ENCODE measurements at places on chromosomes 11 and 22.

DNA sequence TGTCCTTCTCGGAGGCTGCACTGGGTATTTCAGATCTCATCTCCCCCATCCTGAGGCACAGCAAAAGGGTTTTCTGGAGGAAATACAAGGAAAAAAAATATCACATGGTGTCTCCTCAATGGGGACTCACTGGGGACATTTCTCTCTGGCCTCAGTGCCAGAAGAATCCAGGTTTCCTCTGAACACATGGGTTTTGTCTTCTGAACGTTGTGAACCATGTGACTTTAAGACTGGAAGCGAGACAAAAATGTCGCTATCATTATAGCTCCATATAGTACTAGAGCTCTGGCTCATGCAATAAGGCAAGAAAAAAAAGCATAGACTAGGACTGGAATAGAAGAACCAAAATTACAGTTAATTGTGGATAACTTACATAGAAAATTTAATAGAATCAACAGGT is 44.9 kb upstream of the RFPL3 start:
- DNase-seq = no peak

DNA sequence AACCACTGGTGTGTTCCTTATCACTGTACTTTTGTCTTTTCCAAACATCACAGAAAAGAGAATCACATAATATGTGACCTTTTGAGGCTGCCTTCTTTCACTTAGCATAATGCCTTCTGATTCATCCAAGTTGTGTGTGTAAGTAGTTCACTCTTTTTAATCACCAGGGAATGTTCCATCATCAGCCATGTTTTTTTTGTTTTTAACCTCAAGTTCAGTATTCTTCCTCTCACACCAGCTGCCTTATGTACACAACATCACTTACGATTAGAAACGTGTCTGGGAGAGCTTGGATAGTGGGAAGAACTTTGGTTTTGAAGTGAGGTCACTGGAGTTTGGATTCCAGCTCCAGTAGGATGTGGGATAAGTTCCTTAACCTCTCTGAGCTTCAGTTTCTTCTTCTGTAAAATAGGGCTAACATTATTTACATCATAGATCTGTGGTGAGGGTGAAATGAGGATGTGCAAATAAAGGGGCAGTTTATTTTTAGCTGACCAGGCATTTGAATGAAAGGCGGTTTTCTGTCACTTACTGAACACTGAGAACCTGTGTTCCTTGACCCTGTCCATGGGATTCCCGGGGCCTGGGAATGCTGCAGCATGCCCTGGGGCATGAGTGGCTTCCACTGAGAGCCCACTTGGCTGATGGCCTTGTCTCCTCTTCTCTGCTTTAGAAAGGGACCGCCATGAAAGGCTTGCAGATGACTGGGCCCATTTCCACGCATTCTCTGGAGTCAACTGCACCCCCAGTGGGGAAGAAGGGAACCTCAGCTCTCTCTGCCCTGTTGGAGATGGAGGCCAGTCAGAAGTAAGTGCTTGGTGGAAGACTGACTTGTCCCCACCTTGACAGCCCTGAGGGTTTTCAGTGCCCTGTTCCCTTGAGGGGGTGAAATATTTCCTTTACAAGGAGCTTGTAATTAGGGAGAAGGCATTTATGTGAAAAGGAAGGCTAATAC is 92.6 kb downstream of the DEPDC5 start:
- DNase-seq = no peak

DNA sequence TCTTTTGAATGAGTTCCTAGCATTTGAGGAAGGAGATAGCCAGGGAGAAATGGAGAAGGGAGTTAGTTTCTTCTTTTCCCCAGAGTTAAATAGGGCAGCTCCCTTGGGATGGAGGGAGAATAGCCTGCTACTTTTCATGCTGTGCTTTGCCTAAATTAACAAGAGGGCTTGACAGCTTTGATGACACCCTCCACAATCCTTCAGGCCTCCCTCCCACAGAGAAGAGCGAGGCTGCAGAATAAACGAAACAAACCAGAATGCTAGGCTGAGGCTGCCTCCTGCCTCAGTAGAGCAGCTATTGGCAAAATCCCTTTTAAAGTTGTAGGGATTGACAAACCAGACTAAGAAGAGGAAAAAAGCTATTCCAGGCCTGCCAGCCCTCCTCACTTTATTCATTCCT is 94.6 kb downstream of the C11orf58 start:
- DNase-seq = no peak

DNA sequence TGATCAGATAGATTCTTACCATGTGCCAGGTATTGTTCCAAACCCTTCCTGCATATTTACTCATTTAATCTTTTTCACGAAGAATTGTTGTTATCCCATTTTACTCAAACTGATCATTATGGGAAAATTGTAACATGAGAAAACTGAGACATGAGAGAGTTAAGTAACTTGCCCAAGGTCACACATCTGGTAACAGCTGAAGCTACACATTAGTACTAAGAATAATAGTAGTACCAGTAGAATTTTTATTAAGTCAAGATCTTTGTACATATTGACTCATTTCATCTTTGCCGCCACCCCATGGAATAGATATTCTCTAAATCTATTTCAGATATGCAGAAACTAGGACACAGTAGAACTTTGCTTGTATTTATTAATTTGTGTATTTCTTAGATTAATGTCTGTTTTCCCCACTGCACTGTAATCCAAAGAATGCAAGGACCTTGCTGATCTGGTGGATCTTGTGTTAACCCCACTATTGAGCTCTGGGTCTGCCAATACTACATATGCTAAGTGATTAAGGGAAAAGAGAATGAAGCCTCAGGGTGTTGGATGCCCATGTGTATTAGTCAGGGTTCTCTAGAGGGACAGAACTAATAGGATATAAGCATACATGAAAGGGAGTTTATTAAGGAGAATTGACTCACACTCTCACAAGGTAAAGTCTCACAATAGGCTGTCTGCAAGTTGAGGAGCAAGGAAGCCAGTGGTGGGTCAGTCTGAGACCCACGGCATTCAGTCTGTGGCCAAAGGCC is 72.8 kb downstream of the PARVA start:
- DNase-seq = no peak

DNA sequence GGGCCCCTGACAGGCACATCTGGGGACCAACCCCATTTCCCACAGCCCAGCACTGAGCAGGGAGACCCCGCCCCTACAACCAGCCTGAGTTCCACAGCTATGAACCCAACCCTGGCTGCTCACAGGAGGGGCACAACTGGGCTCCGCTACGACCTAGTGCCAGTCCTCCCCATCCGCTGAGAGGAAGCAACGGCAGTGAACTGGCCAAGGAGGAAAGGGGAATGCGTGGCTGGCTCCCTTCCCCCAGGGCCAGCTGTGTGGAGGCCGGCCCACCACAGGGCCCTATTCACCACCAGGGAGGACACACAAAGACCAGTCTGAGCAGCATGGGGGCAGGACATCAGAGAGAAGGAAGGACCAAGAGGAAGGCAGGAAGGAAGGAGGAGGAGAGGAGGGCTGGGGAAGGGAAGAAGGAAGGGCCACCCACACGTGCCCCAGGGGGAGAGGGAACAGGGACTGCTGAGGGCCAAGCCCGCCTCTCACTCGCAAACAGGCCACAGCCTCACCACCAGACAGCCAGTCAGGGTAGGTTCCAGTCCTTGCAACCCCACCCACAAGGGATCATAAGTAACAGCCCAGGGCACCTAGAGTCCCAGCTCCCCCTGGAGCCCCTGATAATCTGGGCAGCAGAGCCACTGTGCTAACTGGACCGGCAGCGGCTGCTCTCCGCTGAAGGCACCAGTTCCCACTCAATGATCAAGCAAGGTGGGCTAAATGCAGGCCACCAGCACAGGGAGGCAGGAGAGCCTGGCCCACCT is 8.5 kb upstream of the GAL3ST1 start:
- no peak for DNase-seq

DNA sequence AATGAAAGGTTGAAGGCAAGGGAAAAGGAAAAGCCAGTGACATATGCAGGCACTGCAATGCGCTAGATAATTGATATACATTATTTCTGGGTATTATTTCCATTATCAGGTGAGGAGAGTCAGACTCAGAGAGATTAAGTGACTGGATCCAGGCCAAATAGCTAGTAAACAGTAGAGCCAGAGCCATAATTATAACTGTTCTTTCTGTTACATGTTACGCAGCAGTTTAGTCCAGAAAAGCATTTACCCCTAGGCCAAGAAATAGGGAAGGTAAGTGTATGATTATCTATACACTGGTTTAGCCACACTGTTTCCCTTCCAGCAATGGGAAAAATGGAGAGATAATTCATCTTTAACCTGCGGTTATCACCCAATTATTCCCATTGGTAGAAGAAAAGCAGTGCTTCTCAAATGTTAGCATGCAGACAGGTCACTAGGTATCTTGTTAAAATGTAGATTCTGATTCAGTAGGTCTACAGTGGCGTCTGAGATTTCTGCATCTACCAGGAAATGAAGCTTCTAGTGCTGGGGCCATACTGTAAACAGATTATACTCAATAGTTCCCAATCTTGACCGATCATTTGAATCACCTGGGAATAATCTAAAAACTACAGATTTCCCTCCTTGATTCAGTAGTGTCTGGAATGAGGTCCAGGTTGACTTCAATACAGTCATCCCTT is 69.4 kb downstream of the RBFOX2 start:
- DNase-seq = no peak

- DNase-seq = no peak
Observed at GRCh38 chr11:108218912-108219783, 3.3 kb downstream of the NPAT start.

- DNase-seq = no peak
Observed at GRCh38 chr11:86301742-86302091, 323 bp upstream of the HIKESHI start.

GRCh38 chr22:39129746-39130145 is 22.7 kb downstream of the CBX7 start:
- no peak for DNase-seq

GRCh38 chr11:109853156-109853776 is 239.9 kb upstream of the ZC3H12C start:
- DNase-seq = no peak

DNA sequence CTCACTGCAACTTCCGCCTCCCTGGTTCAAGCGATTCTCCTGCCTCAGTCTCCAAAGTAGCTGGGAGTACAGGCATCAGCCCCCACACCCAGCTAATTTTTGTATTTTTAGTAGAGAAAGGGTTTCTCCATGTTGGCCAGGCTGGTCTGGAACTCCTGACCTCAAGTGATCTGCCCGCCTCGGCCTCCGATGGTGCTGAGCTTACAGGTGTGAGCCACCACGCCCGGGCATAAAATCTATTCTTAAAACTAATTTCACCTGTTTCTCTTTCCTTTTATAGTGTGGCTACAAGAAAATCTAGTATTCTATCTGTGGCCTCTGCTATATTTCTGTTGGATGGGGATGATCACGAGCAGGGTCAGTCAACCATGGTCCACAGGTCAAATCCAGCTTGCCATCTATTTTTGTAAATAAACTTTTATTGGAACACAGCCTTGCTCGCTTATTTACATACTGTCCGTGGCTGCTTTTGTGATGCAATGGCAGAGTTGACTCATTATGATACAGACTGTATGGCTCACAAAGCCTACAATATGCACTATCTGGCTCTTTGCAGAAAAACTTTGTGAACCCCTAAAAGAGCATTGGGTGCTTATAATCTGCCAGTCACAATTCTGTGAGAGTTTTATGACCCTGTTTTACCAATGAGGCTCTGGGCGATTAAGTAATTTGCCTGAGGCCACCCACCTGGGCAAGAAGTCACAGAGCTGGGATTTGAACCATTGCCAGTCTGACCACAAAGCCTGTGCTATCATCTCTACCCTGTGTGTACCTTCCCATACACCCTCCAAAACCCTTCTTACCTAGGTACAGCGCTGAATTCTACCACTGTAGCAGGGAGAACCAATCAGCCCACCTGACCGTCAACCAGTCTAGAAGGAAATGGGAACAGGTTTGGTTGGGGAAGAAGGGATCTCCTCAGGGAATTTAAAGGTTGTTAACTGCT is 28.3 kb downstream of the SLC1A2 start:
- DNase-seq = no peak

DNA sequence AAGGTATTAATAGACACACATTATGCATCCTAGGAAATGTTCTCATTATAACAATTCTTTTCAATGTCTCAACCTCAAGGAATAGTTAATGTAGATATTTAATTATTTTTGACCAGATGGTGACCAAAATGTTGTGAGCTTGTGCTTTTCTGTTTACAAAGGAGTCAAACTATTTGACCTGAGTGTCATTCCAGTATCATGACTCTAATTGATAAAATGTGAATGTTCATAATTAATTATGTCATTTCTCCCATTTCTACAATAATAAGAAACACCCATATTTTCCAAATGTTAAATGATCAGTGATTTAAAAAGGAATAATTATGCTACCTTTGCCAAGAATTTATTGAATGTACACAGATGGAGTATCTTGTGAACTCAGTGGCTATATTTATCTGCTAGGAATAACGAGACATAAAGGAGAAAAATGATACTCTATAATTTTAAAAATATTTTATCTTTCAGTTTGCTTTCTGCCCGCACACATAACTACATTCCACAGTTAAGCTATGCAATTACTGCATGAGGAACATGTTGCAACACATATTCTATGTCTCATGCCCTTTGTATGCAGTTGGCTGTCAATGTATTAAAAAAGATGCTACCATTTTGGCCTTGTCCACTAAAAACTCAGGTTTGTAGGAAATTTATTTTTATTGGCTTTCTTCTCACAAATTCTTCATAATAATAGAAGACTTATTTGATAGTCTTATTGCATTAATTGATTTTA is 376.7 kb upstream of the CCDC179 start:
- DNase-seq = no peak

- no peak for DNase-seq
Observed at GRCh38 chr11:372809-373715, 3.8 kb downstream of the B4GALNT4 start.

DNA sequence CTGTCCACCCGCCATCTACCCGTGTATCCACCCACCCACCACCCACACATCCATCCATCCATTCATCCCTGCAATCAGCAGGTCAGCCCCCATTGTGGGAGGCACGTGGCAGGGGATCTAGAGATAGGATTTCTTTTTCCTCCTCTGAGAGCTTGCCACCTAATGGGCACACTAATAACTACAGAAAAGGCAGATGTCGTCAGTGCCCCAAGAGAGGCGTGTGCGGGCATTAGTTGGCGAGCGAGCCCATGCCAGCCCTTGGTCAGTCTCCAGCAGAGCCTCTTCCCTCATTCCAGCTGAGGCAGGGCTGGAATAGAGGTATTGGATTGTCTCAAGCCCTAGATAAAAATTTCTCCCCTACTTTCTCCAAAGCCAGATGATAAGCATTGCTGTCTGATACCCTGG is 9.7 kb downstream of the USP2 start:
- no peak for DNase-seq
